Dermis microvascular lymphatic vessel endothelial cell (primary cell): ENCODE measurements at places on chromosomes 11 and 22.

DNA sequence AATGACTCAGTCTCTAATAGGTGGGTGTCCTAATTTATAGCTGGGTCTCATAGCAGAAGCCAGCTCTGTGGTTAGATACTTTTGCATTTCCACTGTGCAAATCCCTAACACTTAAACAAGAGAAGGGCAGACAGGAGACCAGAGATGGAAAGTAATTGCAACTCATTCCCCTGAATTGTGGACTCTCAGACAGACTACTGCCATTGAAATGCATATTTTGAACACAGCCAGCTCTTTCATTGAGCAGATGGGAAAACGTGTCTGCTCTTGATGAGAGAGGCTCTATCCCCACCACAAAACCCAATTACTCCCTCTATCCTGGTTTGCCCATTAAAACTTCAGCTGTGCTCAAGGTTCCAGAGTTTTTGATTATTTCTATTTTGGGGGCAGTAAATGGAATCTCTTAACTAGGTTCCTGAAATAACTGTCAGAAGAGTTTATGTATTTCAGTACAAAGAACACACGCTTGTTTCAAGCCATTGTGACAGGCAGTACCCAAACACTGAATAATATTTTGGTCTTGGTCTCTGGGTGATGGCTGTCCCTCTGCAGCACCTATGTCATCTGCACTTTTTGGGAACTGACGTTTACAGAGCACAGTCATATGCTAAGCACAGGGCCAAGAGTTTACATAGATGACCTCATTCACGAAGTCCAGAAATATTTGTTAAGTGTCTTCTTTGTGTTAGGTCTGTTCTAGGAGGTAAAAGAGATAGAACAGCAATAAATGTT is 41.7 kb downstream of the FAM227A start:
- no peak for DNase-seq

GRCh38 chr11:104895634-104896033 is 2.6 kb downstream of the CASP12 start:
- DNase-seq = no peak

GRCh38 chr11:9808943-9809342 is 145.1 kb downstream of the SWAP70 start:
- no peak for DNase-seq

DNA sequence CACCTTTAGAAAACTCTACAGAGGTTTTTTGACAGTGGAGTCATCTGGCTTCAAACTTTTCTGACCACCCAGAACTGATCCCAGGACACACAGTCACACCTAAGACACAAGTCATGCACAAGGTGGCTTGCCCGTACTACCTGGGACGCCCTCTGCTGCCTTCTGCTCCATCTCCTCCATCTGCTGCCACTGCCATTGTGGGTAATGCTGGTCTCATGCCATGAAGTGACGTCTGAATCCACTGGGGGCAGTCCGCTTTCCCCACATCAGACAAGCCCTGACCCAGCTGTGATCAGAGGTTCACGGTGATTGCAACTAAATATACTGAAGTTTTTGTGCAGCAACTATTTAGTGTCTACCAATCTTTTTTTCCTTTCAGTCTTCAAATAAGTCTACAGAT is 5.4 kb upstream of the NDUFS8 start:
- no peak for DNase-seq

DNA sequence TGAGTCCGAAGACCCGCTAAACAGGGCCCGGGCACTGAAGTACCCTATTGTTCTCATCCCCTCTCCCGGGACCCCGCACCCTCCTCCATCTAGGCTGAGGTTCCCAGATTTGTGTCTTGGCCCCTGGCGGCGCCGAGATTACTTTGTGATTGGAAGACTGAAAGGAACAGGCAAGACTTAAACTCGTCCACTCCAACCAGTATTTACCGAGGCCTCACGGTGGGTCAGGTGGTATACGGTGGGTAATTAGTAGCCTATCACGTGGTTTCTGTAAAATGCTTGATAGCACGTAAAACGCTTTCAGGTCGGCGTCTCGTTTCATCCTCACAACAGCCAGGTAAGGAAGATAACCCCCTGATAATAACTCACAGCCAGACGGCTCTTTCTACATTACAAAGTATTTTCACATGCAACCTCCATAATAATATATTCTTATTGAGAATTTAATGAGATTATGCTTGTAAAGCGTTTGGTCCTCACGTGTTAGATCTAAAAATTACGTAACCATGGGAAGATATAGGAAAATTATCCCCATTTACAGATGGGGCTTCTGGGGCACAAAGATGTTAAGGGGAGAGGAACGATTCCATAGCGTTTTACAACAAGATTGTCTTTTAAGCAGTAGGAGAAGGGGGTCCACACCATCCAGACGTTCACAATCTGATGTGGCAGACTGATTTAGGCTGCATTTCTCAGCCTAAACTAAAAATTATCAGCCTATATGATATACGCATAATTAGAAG is 642 bp upstream of the PIK3C2A start:
- peak; percentile 87 for DNase-seq

GRCh38 chr22:44802956-44803355 is 50.6 kb downstream of the ARHGAP8 start:
- no peak for DNase-seq

DNA sequence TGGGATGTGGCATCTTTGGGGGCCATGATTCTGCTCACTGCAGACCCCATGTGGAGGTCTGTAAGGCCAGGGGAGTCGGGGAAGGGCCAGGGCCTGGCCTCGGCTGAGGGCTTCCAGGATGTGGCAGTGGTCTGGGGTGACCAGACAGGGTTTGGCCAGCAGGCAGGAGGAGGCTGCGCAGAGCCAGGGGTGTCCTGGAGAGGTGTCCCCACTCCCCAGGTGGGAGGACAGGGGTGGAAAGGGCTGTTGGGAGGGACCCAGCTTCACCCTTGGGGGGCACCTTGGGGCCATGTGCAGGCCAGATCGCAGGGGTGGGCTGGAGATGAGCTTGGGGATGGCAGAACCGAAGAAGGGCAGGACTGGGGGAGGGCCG is 3.4 kb downstream of the PANX2 start:
- no peak for DNase-seq

GRCh38 chr22:48950151-48950915 is 877.3 kb downstream of the BRD1 start:
- no peak for DNase-seq

GRCh38 chr11:82683029-82683428 is 50.6 kb downstream of the FAM181B start:
- DNase-seq = no peak

DNA sequence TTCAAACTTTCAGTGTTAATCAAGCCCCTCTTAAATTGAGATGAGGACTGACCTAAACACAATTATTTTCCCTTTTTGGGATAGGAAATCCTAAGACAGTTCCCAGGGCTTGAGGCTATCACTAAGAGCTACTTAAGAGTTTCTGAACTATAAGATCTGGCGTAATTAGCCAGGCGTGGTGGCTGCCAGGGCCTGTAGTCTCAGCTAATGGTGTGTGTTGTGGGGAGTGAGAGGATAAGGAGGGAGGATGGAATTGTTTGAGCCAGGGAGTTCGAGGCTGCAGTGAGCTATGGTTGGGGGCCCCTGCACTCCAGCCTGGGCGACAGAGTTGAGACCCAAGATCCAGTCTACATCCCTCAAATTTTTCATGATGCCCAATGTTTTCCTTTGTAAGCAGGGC is 23.5 kb upstream of the EXPH5 start:
- no peak for DNase-seq

DNA sequence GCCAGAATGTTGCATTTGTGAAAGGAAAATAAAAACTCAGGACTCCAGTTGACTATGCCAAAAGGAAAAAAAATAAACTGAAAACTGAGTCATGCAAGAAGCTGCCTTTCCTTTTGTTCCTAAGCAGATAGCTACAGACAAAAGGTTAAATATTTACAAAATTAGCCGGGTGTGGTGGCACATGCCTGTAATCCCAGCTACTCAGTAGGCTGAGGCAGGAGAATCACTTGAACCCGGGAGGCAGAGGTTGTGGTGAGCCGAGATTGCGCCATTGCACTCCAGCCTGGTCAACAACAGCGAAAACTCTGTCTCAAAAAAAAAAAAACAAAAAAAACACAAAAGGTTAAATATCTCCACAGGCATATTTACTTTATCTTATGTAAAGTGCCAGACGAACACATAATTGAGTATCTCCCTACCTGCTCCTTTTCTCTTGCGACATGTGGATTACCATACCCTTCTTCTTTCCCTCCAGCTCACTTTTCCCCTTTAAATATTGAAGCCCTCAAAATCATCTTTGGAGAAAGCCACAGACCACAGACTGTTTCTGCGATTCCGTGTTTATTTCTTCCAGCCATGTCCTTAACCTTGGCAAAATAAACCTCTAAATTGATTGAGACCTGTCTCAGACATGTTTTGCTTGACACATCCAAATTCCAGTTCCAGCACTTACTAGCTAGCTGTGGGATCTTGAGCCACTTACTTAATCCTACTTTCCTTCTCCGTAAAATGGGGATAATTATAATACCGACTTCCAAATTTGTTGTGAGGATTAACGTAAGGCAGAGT is 2.3 kb upstream of the SMPD1 start:
- DNase-seq = peak; percentile 62

DNA sequence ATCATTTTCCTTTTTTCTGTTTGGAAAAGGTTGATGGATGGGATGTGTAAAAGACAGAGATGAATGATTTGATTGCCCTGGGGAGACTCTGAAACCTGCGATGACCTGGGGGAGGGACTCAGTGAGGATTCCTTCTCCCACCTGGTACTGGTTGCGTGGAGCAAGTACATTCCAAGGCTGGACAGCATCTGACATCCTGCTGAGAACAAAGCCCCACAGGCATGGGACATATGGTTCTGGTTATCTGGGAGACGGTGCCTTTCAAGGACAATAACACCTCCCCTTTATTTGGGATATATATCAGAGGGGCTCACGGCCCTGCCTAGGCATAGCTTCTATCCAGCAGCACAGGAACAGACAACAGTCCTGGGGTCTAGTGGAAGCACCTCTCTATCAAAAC is 527.8 kb downstream of the METTL15 start:
- no peak for DNase-seq

DNA sequence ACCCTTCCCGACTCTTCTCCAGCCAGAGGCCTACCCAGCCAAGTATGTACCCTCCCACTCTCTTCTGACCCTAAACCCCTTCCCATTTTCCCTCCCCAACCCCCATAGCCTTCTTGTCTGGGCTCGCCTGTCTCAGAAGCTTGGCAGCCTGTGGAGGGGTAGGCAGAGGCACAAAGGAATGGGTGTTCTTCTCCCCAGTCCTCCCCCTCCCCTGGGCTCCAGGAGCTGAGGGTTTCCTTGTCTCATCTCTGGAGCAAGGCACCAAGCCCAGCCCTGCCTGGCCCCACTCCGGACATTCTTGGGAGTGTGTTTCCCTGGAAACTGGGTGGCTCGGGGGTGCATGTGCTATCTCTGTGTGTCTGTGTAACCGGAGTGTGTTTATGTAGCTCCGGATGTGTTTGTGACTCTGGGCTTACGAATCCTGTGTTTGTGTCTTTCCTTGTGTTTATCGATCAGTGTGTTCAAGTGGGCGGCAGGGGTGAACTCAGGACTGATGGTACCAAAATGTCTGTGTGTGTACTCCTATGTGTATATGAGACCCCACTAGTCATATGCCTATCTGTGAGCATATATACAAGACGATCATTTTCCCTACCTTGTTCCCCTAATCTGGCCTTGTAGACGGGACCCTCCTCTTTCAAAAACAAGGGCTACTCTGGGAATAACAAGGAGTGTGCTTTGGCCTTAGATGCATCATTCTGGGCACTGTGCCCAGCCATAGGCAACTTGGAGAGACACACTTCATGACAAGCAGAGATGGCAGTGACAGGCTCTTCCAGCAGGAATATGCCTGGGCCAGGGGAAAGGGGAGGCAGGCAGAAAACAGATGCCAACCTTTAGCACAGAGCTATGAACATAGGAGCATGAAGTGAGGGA is 10.9 kb downstream of the PHLDB1 start:
- no peak for DNase-seq

GRCh38 chr11:44188643-44189042 is 93.2 kb downstream of the EXT2 start:
- DNase-seq = peak; percentile 2

- DNase-seq = no peak
These were observed 107.8 kb upstream of the MTNR1B start for GRCh38 chr11:92861634-92862033.

DNA sequence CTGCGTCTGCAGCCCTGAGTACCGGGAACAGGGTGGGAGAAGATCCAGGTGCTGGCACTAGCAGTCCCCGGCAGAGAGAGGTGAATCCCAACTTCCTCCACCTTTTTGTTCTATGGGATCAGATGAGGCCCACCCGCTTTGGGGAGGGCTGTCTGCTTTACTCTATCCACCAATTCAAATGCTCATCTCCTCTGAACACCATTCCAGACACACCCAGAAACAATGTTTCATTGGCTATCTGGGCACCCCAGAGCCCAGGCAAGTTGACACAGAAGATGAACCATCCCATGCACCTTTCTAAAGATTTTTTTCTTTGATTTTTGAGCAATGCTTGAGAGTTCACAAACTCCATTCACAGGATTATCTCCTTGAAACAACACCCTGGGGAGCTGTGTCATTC is 78.0 kb downstream of the PARVB start:
- no peak for DNase-seq

DNA sequence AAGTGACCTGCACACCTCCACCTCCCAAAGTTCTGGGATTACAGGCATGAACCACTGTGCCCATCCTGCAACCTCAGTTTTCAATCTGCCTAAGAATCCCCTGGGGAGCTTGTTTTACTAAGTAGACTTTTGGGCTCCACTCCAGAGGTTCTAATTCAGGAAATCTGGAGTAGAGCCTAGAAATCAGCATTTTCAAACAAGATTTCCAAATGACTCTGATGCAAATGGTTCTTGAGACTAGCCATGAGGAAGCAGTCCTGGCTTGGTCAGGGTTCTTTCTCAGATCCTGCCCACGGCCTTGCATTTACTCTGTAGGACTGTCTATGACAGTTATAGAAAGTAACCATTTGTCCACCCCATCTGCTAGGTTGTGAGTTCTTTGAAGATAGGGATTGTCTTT is 1.6 kb upstream of the KCNE3 start:
- no peak for DNase-seq

DNA sequence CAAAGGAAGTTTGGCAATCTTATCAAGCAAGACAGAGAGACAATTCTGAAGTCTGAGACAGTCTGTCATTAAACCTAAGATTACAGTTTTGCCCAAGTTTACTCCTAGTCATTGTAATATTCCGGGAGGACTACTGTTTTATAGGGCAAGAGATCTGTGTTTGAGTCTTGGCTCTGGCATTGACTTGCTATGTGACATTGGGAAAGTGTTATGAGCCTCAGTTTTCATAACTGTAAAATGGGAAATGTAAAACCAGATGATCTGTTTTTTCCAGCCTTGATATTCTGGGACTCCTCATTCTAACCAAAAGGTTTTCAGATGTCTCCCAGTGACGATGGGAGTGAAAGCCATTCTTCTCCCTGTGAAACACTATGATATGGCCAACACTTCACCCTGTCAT is 24.3 kb upstream of the SLCO2B1 start:
- no peak for DNase-seq
